NCI-H2171 treated with DMSO at 0.1 percent for 48 hours (cell line): ENCODE measurements at places on chromosomes 12 and 14.

DNA sequence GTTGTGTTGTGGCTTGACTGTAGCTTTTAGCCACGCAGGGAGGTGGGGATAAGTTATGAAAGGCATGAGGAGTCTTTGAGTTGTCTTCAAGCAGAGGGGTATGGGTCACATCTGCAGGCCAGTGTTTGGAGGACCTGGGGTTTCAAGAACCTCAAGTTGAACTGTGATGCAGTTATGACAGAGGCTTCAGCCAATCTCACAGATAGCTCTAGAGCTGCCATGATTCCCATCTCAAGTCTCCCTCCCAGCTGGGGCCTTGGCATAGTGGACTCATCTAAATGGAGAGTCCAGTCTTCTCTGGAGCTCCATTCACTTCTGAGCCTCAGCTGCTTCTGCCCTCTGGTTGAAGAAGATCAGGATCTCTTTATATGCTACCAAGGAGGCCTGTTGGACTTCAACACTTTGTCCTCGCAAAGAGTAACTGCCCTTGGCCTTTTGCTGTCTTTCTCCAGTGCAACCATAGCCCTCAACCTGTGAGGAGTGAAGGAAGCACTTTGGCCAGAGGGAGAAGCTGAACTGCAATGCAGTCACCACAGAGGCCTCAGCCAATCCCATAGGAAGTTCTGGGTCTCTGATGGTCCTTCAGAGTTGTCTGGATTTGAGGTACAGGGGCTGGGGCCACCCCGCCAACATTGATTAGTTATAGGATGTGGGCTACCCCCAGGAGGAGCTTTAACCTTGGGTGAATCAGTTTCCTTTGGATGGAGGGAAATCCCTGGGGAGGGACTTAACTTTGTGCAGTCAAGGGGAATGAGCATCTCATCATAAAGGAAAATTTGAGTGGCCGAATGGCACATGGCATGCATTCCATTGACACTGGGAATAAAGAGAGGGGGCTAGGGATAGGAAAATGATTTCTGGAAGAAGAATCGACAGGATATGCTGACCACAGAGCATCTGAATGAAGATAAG is 230.5 kb downstream of the PCNX1 start:
- DNase-seq, result no peak

GRCh38 chr12:82625523-82625922 is 61.2 kb upstream of the TMTC2 start:
- DNase-seq, result no peak

DNA sequence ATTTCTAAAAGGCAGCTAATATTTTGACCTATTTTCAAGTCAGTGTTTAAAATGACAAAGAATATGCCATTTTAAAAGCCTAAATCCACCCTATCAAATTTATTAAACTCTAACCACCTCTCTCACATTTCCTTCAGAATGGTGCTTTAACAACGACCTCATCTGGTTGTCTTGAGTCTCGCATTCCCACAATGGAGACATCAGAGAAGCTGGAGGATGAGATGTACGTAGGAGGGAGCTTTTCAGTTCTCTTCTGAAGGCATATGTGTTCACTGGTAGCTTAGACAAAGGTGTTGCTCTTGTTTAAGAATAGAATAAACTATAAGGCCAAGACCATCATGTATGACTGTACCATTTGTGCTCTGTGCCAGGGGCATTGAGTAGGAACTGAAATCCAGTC is 82.9 kb downstream of the BCL2L14 start:
- no peak for DNase-seq

DNA sequence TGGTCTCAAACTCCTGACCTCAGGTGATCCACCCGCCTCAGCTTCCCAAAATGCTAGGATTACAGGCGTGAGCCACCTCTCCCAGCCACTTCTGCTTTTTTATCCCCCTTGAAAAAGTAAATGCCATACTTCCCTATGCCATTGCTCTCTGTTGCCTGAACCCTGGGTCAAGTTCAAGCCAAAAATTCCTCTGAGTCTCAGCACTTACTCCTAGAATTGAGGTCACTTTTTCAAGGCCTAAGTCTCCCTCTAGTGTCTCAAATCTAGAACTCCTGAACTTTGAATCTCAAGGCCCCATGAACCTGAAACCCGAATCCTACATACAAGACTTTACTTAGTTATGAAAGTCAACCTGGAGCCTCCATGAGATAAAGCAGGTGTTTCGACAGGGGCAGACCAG is 1.4 kb upstream of the APOBEC1 start:
- DNase-seq, result peak; percentile 73

GRCh38 chr14:97021001-97021400 is 223.8 kb downstream of the VRK1 start:
- no peak for DNase-seq

GRCh38 chr12:70227911-70228310 is 15.3 kb upstream of the CNOT2 start:
- DNase-seq, result no peak
